Glutamatergic neuron (in vitro differentiated cells): ENCODE measurements at places on chromosomes 6 and 20. TPM values are rescaled to one million over a fixed set of nuclear protein-coding genes. Genes with fewer than 3 reads are reported as not detected.

The FBXO9 gene
- total RNA-seq: 49.1 TPM

The BEND3 gene
- 10.9 TPM for total RNA-seq

The ZNF831 gene
- not detected for total RNA-seq

The AGER gene
- 13.2 TPM for total RNA-seq

The RHAG gene
- not detected for total RNA-seq

The RSPH4A gene
- 0.98 TPM for total RNA-seq
